ENCODE measurements at places on chromosomes 11 and 22.
A peak's percentile ranks its signal among the peaks of the same experiment; 100 is the strongest.

- DNase-seq, result no peak
These were observed 44.5 kb downstream of the CD44 start for GRCh38 chr11:35183326-35183925.

GRCh38 chr11:38330578-38330977, 1732.5 kb upstream of the RAG2 start:
- no peak for DNase-seq

DNA sequence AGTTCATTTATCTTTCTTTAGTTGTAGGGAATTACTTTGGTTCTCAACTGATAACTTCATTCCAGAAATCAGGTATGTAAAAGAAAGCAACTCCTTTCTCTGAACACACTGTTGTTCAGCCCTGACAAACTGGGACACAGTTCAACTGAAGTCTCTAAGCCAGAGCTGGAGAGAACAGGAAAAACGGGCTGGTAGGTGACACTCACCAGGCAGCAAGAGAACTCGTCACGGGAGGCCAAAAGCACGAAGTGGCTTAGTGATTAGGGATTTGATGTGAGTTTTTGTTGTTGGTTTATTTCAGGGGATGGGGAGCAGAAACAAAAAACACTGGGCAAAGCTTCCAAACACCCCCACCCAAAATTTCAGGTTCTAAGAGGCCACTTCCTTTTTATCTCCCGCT, 54.1 kb downstream of the MYH9 start:
- no peak for DNase-seq

- no peak for DNase-seq
These were observed 303.6 kb downstream of the KIRREL3 start for GRCh38 chr11:126696982-126697381.

DNA sequence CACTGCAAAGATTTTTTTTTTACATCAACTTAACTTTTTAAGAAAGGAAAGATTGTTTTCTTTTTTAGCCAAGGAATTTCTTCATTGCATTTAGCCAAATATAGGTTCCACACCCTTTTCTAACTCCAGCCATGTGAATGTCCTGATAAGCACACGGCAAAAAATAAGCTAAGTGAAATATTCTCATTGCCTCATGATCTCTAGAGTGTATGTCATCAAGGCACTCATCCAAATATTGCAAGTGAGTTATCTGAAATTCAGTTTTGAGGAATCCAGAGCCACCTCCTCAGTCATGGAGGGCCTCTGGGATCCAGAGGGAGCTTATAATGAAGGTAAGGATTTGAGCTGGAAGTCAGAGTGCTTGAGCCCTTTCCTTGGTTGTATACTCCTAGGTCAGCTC, 80.0 kb downstream of the BLID start:
- no peak for DNase-seq

GRCh38 chr11:61514050-61514917, 5.7 kb downstream of the LRRC10B start:
- no peak for DNase-seq

DNA sequence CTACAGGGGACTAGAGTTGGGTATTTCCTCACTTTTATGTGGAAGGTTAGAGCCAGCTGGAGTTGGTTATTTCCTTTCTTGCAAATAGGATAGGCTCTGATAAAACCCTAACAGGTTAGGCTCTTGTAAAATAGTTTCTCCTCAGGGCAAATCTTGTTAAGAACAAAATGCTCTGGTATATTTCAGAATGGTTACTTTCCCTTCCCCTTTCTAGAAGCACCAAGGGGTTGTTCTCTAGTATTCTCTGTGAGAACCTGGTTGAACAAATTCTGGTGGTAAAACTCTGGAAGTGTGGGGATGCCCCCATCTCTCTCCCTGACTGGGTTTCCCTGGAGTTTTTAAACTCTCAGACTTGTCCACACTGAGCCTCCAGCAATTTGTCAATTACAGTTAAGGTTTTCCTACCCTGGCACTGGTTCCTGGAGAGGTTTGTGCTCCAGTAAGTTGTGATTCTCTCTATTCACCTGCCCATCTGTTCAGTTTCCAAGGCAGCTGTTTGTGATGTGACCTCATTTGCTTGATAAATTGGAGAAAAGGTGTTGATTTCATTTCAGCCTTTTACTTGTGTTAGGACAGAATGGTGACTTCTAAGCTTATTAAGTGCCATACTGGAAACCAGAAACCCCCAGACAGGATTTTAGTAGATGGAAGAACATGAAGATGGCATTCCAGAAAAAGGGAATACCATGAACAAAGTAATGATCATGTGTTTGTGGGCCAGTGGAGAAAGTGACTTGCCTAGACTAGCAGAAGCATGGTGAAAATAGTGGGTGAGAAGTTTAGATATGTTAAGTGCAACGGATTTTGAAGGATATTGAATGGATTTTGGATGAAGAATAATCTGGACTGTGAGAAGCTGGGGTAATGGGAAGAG, 64.6 kb downstream of the EXT2 start:
- no peak for DNase-seq

GRCh38 chr22:37394341-37394740, 32.9 kb downstream of the ELFN2 start:
- DNase-seq, result no peak

DNA sequence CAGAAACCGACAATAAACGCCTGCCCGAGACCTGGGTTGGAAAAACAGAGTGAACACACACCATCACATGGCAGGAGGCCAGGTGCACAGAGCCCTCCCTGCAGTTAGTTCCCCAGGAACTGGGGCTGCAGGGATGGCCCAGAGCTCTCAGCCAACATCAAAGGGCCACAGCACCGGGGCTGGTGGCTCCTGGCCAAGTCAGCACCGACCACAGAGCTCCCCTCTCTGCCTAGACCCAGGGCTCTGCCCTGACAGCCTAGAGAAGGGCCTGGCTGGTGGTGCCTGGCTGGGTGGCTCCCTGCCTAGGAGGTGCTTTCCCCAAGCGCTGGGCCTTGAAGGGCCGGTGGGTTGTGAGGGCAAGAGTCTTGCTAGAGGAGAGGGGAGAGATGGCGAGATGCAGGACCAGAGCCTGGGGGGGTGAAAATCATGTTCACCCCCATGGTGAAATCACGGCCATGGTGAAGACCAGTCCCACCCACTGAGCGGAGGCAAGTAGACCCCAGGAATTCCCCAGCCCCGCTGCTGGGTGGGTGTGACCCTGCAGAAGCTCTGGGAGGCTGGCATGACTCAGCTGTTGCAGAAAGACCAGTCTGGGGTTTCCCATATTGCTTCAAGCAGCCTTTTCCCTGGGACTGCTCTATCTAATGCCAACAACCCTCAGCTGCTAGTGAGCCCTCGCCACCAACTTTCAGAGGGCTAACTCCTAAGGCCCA, 7.2 kb upstream of the BID start:
- DNase-seq, result no peak

DNA sequence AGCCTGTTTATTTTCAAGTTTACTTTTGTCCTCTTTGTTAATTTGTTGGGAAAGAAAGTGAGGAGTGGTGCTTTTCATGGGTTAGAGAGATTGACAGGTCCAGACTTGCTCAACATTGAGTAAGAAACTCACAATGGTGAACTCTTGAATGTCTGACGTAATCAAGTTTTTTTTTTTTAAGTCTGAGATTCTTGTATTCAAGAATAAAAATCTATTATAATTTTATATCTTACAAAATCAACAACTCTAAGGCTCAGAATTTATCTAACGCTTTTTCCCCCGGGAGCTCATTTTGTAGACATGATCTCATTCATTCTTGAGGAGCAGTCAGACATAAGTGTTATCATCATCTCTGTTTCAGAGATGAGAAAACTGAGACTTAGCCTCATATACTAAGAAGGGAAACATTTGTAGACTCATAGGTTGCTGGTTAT, 39.1 kb upstream of the SPTBN2 start:
- no peak for DNase-seq

GRCh38 chr11:12587333-12587991, 86.8 kb upstream of the TEAD1 start:
- no peak for DNase-seq

GRCh38 chr11:119525180-119525866, 102.4 kb upstream of the THY1 start:
- no peak for DNase-seq

GRCh38 chr22:43331698-43332097, 11.5 kb downstream of the SCUBE1 start:
- DNase-seq, result no peak

- no peak for DNase-seq
These were observed 61.4 kb downstream of the LIF start for GRCh38 chr22:30185129-30185528.

- peak; percentile 64 for DNase-seq
These were observed 521 bp downstream of the SRSF8 start for GRCh38 chr11:95067039-95067840.

DNA sequence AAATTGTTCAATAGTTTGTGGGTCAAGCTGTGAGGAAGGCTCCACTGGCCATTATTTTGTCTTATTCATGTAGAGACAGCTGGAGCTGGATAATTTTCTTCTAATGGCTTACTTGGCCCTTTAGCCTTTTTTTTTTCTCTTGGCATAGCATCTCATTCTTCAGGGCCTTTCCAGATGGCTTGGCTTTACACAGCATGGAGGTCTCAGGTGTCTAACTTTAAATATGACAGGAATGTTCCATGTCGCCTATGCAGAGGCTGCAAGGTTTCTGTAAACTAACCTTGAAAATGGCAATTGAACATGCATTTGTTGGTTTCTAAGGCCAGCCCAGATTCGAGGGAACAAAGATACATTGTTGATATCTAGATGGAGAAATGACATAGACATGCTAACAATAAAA, 247.9 kb upstream of the CNTN5 start:
- no peak for DNase-seq

GRCh38 chr11:92045301-92045700, 179.3 kb upstream of the FAT3 start:
- no peak for DNase-seq

DNA sequence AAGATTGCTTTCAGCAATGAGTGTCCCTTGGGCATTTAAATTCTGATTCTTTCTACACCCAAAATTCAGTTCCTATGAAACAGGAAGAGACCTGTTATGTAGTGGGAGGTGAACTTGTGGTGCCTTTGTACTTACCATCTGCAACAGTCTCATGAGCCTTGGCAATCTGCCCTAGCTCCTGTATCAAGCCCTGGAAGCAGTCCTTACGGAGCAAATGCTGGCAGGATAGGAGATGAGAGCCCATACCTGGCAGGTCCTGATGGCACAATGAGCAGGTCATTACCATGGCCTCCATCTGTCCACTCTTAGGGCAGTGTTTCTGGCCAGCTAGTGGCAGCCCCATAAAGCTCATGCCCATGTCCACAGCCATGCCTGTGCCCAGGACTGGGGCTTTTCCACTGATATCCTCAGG, 10.8 kb downstream of the TRIM66 start:
- DNase-seq, result no peak

DNA sequence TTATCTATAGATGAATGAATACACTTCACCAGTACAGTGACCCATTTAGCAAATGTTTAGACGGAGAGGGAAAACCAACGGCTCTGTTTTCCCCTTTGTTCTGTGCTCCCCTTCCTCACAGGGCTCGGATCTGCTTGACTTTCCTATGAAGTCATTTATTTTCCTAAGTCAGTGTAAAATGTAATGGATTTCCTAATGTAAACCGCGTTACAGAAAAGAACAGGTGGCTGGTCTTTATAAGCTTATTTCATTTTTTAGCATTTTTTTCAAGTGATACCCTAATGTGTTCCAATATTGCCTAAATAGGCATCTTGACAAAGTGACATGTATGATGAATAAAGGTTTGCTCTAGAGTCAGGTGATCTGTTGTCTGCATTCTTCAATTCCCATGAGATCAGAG, 207.5 kb downstream of the PGR start:
- DNase-seq, result no peak

- DNase-seq, result no peak
These were observed 273.7 kb upstream of the KIRREL3 start for GRCh38 chr11:127274328-127274676.

DNA sequence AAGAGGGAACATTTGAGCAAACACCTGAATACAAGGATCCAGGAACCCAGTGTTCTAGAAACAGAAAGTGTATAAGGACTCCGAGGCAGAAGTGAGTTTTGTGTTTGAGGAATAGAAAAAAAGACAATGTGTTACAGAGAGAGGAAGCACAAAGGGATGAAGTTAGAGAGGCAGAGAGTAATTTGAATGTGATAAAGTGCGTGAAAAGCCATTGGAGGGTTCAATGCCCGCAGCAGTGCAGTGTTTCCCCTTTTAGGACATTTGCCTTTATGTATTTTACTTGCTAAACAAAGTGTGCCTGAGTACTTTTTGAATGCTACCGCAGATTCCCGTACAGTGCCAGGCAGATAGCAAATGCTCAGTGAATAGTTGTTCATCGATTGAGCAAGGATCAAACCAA, 508.5 kb downstream of the RAB38 start:
- DNase-seq, result no peak

DNA sequence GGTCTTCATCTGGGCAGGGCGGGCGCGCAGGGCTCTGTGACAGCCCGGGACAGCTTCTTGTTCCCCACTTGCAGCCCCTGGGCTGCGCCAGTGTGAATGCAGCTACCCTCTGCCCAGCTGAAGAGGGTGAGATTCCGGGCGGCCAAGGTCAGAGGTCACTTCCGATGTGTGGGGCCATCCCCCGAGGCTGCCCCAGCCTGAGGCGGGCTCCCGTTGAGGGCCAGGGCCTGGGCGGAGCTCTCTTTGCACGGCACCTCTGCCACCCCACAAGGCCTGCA, 23.9 kb downstream of the MOB2 start:
- DNase-seq, result no peak

DNA sequence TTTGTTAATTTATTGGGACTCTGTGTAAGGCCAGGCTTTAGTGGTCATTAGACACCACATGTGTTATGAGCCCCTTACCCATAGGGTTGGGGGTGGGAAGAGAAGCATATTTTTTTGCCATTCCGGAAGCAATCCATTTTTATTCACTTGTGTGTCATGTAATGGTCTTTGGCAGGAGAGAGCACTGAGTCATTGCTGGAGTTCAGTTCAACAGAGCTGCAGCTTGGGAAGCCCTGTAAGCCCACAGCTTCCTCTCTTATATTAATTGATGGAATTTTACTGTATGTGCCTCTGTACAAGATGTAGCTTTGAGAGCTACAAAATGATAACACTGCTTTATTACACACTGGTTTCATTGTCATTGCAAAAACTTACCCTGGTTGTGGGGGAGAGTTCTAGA, 177.3 kb upstream of the SORL1-AS1 start:
- peak; percentile 14 for DNase-seq

DNA sequence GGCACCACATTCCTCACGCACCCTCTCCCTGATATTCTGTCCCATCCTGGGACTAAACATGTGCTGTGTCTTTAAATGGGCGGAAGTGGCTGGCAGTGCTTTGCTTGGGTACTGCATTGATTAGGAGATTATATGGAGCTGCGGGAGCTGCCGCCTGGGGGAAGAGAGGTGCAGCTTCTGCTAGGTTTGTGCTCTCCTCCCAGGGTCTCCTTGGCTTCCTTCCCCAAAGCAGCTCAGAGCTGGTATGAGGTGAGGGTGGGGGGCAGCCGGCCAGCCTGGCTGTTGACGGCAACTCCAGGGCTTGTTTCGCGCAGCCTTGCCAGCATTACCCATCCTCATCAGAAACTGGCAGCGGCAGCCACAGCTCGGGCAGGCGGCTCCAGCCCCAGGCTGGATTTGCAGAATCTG, 95.4 kb downstream of the GRAMD1B start:
- DNase-seq, result no peak

- DNase-seq, result no peak
These were observed 15.0 kb downstream of the NEAT1 start for GRCh38 chr11:65437436-65438227.

All from HS-27A (cell line).